Sigmoid colon (tissue), 7 donors: ENCODE measurements at places on chromosomes 3 and 15. TPM values are rescaled to one million over a fixed set of nuclear protein-coding genes. Genes with fewer than 3 reads are reported as not detected.
A peak's percentile ranks its signal among the peaks of the same experiment; 100 is the strongest.

DNA sequence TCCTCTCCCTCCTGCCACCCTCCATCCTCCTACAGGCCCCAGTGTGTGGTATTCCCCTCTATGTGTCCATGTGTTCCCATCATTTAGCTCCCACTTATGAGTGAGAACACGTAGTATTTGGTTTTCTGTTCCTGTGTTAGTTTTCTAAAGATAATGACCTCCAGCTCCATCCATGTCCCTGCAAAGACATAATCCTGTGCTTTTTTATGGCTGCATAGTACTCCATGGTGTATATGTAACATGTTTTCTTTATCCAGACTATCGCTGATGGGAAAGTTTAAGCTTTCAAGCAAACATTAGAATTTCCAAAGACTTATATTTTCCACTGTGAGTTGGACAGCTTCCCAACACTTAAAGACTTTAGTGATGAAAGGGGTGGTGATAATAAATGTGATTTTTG, 105.9 kb upstream of the PIAS1 start:
- no peak overlapping the region for H3K27ac ChIP-seq
- no peaks in the 10 kb centered on the region for H3K27me3 ChIP-seq
- DNase-seq: no peak
- H3K36me3 ChIP-seq: no peaks in the 10 kb centered on the region
- peaks cover 21% of the 10 kb centered on the region for H3K4me1 ChIP-seq

DNA sequence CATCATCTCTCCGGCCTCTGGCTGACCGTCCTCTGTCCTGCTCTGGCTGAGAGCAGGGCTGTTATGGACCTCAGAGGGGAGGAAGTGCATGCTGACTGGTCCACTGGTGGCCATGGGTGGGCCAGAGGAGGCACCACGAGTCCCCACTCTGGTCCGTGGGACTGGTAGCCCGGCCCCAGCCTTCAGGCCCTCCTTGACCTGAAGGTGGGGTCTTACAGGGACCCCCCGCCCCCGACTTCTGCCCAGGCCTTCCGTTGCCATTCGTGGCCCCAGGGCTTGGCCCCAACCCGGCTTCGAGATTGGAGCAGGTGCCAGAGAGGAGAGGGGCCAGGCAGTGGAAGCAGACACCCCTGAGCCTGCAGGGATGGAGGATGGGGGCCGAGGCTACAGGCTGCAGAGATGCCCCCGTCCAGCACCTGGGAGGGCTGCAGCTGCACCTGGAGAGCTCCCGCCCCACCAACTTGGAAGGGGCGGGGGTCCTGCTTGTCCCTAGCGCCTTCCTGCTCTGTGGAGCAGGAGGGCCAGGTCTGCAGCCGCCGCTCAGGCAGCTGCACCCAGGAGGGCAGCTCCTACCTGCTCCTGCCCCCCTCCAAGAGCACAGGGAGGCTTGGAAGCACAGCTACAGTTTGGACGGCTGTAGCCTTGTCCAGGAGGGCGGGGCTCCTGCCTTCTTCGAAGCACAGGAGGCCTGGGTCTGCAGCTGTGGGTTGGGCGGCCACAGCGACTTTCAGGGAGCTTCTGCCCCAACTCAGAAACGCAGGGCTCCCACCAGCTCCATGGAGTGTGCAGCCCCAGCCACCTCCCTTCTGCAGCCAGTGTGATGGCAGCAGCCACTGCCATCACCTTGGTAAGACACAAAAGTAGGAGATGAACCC, 142.5 kb downstream of the KLF13 start:
- no peaks in the 10 kb centered on the region for H3K27me3 ChIP-seq
- no peak for DNase-seq
- no peaks in the 10 kb centered on the region for H3K36me3 ChIP-seq

- no peaks in the 10 kb centered on the region for H3K27me3 ChIP-seq
- H3K4me3 ChIP-seq: no peak overlapping the region
- no peaks in the 10 kb centered on the region for H3K36me3 ChIP-seq
- no peak for DNase-seq
- H3K27ac ChIP-seq: no peak overlapping the region
Measured at GRCh38 chr15:96838081-96838480, 507.6 kb downstream of the NR2F2 start.

- H3K4me3 ChIP-seq: peak overlapping the region; percentile 6
- peaks cover 37% of the 10 kb centered on the region for H3K36me3 ChIP-seq
- H3K27me3 ChIP-seq: no peaks in the 10 kb centered on the region
- peak overlapping the region; percentile 45 for H3K27ac ChIP-seq
- no peak for DNase-seq
Measured at GRCh38 chr3:58117561-58118181, 93.1 kb downstream of the DNASE1L3 start.

DNA sequence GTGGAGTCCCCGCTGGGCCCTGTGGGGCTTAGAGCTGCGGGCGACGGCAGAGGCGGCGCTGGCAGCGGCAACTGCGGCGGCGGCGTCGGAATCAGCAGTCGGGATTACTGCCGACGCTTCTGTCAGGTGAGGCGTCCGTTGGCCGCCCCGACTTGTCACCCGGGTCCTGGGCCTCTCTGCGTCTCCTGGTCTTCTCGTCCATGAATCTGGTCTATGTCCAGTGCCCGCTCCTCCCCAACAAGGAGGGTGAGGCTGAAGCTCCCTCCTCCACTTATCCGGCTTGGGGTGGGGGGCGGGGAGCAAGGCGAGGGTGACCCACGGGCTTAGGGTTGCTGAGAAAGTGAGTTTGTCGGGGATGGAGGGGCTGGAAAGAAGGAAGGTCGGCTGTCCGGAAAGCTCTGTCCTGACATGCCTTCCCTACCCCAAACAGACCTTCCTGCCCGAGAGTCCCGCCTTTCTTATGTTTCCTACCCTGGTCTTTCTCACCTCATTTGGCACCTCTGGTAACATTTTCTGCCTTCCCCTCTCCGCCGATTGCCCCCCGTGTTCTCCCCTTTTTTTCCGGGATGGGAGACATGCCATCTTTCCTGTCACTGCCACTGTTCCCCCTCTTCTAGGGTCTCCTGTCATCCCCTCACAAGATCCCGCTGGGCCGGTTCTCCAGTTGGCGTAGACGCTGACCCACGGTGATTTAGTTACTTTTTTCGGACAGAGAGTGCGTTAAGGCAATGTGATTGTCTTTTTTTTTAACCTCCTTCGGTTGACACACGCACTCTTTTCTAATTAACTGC, 520 bp downstream of the ZNF654 start:
- H3K4me3 ChIP-seq: peak overlapping the region; percentile 97
- H3K4me1 ChIP-seq: peaks cover 44% of the 10 kb centered on the region

GRCh38 chr15:52010633-52011595, 8.1 kb upstream of the MAPK6 start:
- H3K27me3 ChIP-seq: no peaks in the 10 kb centered on the region
- no peak overlapping the region for H3K4me3 ChIP-seq
- peaks cover 18% of the 10 kb centered on the region for H3K4me1 ChIP-seq
- H3K36me3 ChIP-seq: no peaks in the 10 kb centered on the region

- H3K27me3 ChIP-seq: no peaks in the 10 kb centered on the region
- H3K4me1 ChIP-seq: no peaks in the 10 kb centered on the region
- H3K27ac ChIP-seq: no peak overlapping the region
- no peak for DNase-seq
- no peaks in the 10 kb centered on the region for H3K36me3 ChIP-seq
Measured at GRCh38 chr3:180018543-180018942, 18.2 kb downstream of the PEX5L start.

Gene DIPK2A
- total RNA-seq: 22.0 TPM
